ENCODE measurements at places on chromosomes 2 and 18.

GRCh38 chr2:231680285-231680991 lies 27.9 kb upstream of the PTMA start:
- peak; percentile 51 for DNase-seq

DNA sequence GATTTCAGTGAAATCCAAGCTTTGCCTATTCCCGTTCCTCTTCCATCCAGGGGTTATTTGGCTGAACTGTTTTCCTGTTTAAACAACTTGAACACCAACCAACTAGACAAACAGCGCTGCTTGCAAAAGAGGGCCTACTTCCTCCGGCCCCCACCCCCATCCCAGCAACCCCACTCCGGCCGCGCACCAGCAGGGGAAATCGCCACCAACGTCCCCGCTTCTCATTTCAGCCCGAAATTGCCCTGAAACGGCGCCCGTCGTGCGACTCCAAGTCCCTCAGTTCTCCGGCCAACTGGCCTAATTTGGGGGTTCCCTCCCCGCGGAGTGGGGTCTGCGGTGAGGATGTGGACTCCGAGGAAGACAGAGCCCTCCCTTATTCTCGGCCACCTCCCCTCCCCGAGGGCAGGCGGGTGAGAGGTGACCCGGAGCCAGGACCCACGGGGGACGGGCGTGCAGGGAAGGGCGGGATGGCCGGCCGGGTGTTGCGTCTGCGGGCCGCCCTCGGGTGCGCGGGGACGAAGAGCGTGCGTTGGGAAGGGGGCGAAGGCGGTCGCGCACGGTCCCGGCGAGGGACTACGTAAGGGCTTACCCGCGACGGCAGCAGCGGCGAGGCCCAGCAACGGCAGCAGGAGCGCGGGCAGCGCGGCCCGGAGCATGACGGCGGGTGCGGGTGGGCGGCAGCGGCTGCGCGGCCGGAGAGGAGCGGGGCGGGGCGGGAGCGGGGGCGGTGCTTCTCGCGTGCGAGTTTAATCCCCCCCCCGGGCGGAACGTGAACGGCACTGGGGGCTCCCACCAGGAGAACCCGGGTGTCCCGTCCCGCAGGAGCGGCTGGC lies at the start of gene CD302:
TSS of gene CD302 (minus strand) at position 666 of the 833 bp plus-strand sequence. CDS start at position 656, 10 bp downstream.
- peak; percentile 27 for DNase-seq

DNA sequence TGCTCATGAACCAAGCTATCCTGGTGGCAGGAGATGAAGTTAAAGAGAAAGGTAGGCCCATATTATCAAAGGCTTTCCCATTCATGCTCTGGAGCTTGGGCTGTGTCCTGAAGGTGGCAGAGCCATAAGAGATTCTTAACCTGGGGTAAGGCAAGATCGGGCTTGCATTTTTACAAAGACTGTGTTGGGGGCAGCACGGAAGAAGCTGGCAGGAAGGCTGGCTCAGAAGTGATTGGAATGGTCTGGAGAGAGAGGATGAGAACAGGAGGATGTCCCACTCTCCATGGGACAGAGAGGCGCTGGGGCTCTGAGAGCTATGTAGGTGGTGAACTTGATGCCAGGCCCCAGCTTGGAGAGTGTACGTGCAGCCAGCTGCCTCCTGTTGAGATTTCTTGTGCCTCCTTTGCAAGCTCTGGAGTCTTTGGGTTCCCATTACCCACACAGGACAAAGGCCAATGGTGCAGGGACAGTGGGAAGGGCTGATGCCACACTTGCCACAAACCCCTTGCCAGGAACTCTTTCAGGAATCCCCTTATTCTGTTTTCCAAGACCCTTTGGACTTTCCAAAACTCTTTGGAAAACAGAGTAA lies 40.6 kb upstream of the FZD5 start:
- no peak for DNase-seq

- no peak for DNase-seq
These were observed 161.2 kb upstream of the PIEZO2 start for GRCh38 chr18:11310476-11311086.

DNA sequence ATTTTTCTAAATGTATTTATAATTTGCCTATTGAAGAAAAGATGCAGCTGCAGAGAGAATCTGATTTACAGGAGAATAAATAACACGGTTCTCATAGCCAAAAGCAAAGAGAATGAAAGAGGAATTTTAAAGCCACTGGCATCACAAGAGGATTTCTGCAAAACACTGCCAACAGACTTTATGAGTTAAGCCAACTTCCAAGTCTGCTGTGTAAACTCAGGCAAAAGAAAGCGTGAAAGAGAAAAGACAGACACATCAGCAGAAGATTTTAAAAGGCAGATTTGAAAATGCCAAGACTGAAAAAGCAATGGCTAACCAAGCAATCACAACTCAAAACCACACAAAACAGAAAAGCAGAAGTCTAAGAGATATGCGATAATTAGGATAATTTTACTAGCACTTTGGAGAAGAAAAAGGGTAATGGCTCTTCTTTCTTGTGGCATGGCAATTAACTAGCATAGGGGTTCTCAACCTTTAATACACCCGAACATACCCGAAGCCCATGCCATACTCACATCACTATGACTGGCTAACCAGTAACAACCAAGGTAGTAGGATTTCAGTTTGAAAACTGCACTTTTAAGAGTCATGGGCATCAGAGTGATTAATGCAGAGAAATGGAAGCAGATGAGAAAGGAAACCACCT lies 4.9 kb downstream of the DARS1 start:
- DNase-seq, result no peak

GRCh38 chr2:124692707-124693106 lies 667.6 kb downstream of the CNTNAP5 start:
- DNase-seq, result no peak

DNA sequence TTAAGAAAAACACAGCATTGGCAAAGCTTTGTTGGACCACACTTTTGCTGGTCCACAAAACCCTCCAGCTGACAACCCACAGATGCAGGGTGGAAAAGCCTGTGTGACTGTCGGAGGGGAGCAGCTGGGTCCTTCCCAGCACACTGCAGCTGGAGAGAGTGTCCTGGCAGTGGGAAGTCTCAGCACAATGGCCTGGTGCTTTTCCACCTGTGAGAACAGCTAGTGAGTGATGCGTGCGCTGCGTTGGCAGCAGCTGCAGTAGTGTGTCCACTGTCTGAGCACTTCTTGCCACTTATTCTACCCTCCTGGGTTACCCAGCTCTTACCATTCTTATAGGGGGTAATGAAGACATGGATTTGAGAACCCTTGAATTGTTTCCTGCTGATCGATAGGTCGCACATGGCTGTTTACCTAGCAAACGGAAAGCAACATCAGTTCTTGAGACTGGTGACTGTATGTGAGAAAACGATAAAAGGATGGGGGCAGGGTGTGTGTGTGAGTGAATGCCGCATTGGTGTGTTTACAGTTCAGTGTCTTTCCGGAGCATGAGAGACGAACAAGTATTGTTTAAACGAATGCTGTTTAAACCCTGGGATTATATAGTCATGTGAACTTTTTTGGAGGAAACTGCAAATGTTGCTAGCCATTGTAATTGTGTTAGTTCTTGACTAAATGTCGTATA lies 69.7 kb downstream of the LYPD6 start:
- DNase-seq, result peak; percentile 73

- DNase-seq, result no peak
These were observed 1143.6 kb upstream of the ACVR2A start for GRCh38 chr2:146701183-146701582.
